ENCODE measurements at places on chromosomes 11 and 22. TPM values are rescaled to one million over a fixed set of nuclear protein-coding genes. Genes with fewer than 3 reads are reported as not detected.

DGAT2 gene
- total RNA-seq: 3.1 TPM

UBQLN3 gene
- not detected for total RNA-seq

TMPRSS4 gene
- total RNA-seq: not detected

LMNTD2 gene
- total RNA-seq: 0.36 TPM

PATE2 gene
- total RNA-seq: 0.09 TPM

PRR5L gene
- total RNA-seq: 23.4 TPM

MPPED2 gene
- total RNA-seq: under 0.01 TPM

OSBPL5 gene
- 22.1 TPM for total RNA-seq

CADM1 gene
- 3.4 TPM for total RNA-seq
